ENCODE measurements at places on chromosomes 12 and 14.

- no peak for DNase-seq
Observed at GRCh38 chr14:59918824-59919569, 947 bp upstream of the LRRC9 start.

- no peak for DNase-seq
Observed at GRCh38 chr12:66010787-66011547, 119.6 kb downstream of the LLPH start.

DNA sequence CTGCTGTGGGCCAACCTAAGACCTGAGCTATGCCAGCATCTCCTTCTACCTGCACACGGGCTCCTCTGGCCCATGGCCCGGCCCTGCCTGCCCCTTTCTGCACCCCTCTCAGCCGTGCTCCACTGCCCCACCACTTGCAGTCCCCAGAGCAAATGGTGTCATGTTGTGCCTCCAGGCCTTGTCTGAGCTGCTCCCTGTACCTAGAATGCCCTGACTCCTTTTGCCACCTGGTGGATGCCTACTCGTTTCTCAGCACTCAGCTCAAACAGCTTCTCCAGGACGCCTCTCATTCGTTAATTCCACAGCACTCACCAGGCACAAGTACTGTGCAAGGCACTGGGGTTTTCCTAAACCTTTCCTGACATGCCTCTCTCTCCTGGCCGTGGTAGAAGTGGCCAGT lies 63.2 kb upstream of the PNMA1 start:
- no peak for DNase-seq

- no peak for DNase-seq
Observed at GRCh38 chr12:93860668-93861373, 183.6 kb downstream of the CRADD start.

DNA sequence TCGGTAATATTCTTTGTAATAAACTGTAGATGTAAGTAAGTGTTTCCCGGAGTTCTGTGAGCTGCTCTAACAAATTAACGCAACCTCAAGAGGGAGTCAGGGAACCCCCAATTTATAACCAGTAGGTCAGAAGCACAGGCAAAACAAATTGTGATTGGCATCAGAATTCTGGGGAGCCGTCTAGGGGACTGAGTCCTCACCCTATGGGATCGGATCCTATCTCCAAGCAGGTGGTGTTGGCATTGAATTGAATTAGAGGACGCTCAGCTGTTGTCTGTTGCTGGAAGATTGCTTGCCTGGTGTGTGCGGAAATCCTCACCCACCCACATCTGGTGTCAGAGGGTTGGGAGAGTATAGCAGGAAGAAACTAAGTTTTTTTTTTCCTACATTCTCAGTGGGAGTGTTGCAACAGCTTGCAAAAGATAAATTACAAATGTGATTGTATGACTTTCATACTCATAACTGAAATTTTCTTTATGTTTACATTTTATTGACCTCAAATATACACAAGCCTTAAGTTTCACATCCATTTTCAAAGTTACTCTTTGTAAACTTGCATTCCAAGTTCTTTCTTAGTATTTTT lies 5.5 kb downstream of the TMEM52B start:
- no peak for DNase-seq

DNA sequence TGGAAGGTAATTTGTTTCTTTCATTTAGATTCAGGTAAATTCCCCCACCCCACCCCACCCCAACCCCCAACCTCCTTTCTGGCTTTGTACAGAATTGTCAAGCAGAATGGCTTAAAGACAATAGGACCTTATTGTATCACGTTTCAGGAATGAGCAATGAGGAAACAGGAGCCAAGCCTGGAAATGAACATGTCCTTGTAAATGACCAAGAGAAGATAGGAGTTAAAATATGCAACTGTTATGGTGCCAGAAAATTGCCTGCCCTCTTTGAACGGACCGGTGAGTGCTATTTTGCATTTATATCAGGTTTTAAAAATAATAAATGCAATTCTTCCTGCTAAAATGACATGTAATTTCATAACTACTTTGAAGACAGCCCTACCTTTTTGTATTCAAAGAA lies 141.6 kb upstream of the PELI2 start:
- DNase-seq = no peak

- no peak for DNase-seq
Observed at GRCh38 chr12:28130625-28131598, 59.3 kb upstream of the CCDC91 start.

DNA sequence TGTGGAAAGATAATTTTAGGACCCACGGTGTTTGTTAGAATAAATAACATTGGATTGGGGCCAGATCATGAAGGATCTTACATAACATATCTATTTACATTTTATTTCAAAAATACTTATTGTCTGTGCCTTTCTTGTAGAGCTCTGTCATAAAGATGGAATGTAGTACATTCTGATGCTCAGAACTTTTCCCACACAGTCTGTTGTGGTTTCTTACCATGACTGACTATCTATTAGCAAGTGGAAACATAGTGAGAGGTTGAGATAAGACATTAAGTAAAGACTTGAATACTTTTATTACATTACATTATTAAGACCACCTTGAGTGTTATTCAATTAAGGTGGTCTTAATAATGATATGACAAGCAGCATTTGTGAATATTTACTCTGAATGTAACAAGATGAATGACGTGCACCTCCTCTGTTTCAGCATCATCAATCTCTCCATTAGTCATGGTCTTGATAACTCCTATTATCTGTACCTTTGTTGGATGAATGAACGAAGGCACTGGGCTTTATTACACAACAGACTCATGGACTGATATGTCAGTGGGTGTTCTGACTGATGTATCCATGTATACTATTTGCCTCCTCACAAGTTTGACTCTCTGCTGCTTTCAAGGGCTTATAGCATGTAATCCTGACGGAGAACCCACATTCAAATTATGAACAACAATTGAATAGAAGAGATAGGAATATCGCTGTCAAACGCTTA lies 883.0 kb upstream of the FLRT2 start:
- DNase-seq = no peak

DNA sequence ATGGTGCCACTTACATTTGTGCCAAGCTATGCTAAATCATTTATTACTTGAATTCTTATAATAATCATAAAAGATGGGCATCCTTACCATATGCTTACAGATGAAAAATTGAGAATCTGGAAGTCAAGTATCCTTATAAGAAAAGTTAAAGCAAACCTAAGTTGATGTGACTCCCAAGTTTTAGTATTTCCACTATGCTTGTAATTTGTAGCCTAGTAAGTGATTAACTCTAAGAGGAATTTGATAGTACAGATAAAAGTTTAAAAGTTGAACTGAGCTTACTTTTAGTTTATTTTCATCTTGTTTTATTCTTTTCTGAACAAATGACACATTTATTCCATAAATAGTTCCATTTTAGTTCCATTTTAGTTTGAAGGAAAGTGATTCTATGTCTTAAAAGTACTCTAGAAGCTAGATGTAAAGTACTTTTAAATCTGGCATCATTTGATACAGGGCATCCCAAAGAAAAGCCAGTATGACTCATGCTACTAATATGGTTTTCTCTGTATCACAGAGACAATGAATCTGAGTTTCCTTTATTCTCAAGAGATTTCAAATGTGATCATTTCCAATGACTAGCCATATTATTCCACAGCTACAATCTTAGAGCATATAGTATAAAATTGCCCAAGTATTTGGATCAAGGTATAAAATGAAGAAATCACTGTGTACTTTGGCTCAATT lies 596.0 kb downstream of the SLC16A7 start:
- no peak for DNase-seq

DNA sequence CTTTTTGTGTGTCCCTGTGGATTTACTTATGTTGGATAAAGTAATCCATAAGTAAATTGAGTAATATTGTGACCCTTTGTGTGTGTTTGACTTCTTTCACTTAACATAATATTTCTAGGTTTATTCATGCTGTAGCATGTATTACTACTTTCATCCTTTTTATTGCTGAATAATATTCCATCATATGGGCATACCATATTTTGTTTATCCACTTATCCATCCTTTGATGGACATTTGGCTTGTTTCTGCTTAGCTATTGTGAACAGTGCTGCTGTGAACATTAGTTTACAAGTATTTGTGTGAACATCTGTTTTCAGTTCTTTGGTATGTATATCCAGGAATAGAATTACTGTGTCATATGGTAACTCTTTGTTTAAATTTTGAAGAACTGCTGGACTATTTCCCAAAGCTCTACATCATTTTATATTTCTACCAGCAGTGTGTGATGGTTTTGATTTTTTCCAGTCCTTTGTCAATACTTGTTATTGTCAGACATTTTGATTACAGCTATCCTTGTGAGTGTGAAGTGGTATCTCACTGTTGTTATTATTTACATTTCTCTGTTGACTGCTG lies 25.2 kb downstream of the G2E3 start:
- DNase-seq = no peak

DNA sequence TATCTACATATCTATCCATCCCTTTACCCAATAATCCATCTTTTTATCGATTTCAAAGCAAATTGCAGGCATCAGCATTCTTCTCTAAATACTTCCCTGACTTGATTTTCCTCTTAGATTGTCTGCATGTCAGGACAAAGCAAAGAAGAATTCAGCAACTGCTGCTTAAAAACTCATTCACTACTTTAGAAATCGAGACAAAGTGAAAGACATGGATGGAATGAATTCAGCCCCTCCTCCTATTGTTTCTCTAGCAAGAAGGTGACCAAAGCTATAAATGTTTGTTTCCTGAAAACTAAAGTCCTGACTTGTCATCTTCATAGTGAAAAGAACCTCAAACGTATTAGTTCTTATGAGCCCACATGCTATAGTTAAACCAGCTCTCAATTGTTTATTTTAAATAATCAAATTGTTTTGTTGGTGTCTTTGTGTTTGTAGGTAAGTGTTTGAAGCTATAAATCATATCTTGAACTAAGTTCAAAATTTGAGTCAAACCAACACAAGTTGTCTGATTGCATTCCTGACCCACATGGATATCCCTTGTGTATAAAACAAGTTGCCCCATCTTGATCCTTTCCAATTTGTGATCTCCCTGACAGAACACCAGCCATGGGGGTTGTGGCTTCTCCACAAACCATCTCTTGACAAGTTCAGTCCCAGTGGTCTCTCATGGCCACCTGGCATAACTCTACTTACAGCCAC lies 58.6 kb upstream of the ARHGAP5 start:
- no peak for DNase-seq

DNA sequence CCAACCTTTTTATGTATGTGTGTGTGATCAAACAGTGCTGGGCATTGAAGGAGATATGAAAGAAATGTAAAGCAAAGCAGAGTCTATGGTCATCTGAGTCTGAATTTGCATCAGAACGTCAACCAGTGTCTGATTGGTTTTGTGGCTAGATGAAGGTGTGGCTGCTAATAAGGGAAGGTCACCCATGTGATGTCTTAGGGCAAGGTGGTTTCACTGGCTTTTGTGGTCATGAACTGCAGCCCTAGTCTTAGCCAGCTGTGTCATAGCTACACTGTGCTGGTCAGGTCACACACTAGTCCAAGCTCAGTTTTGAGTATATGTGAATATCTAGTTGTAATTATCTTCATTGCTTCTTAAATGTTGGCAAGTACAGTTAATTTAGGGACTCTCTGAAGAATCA lies 105.8 kb downstream of the TGFB3 start:
- no peak for DNase-seq

- no peak for DNase-seq
Observed at GRCh38 chr12:92929983-92930382, 888 bp upstream of the EEA1 start.

- no peak for DNase-seq
Observed at GRCh38 chr14:60565211-60565610, 56.3 kb downstream of the SIX6 start.

GRCh38 chr12:55582066-55582465 lies 9.8 kb downstream of the OR2AP1 start:
- DNase-seq = no peak

- no peak for DNase-seq
Observed at GRCh38 chr12:51160814-51161459, 12.0 kb downstream of the TFCP2 start.

GRCh38 chr12:104681012-104681690 lies 224.4 kb downstream of the CHST11 start:
- no peak for DNase-seq

DNA sequence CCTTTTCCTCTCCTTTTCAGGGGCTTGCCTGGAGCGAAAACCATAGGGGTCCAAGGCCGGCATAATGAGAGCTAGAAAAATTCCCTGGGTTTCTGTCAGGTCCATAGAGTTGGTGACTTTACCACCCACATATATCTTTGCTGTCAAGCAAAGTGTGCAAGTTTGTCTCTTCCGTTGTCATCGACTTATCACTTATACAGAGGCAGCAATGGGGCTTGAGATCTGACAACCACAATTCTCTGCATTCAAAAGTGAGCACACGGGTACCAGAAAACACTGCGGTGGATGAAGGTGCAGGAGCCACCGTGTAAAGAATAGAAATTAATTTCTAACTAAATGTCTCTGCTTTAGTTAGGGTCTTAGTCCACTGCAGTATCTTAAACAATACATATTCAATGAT lies 162.3 kb downstream of the DAD1 start:
- DNase-seq = no peak

DNA sequence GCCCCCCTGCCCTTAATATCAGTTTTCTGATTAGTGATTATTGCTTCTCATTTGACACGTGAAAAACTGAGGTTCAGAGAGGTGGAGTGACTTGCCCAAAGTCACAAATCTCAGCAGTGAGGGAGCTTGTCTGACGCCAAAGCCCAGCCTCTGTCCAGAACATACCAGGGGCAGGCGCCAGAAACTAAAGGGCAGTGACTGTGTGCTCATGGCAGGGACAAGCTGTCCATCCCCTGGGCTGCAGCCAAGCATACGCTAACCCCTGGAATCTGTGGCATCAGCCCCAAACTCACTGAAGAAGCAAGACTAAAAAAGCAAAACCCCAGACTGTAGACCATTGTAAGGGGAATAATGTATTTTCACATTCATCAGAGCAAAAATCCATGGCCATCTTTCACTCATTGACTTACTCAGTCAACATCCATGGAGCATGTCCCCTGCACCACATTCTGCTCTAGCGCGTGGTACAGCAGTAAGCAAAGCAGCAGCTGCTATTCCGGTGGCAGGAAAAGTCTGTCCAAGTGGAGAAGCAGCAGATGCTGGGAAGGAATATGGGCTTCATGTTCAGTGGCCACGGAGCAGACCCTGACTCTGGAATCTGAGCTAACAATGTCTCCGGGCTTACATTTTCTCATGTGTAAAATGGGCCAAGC lies 1.5 kb upstream of the SERPINA4 start:
- no peak for DNase-seq

DNA sequence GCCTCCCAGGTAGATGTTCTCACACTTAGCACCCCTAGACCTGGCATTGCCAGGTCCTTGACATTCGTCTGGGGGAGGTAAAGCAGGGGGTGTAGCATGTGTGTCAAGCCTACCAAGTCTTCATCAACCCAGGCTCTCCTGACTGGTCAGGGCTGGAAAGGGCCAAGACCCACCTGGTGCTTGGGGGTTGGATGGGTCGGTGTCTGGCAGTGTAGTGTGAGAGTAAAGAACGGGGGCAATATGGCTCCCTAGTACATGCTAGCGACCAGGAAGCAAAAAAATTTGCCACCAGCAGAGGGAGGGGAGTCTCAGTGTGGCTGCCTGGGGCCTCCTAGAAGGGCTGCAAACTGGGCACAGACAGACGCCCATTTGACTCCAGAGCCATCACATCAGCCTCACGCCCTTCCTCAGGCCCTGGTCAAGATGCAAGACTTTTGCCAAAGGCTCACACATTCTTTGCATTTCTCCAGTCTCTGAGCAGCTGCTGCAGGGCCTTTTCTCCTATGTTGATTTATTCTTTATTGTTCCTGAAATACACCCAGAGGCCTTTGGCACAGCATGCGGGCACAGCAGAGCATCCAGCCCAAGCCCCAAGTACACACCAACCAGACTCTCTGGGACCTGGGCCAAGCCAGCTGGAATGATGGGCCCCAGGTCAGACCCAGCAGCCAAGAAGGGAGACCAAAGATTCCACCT lies 38.3 kb upstream of the PNMA1 start:
- DNase-seq = peak; percentile 56

All from activated CD4-positive, alpha-beta T cell treated with anti-CD3 and anti-CD28 coated beads, Interleukin-2, amount 50 U/mL, for 1 hour (primary cell).